Pons (tissue), 1 donor: ENCODE measurements at places on chromosomes 6 and 20.

DNA sequence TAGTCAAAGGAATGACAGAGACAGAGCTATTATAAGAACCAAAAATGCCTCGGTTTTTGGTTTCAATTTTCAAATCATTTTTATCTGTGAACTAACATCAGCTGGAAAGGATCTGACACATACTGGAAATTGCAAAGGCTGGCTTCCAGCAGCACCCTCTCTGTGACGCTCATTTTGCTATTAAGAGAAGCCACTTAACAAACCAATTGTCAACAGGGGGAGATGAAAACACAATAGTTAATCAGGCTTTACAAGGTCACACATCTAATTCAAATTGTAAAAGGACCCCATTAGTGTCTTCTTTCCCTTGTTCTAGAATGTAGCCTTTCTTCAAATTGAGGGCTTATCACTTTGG lies 160.5 kb downstream of the TFAP2B start:
- DNase-seq, result no peak

GRCh38 chr20:43404878-43405277 lies 52.8 kb upstream of the SRSF6 start:
- DNase-seq, result no peak

- DNase-seq, result no peak
These were observed 98.3 kb upstream of the PDE7B start for GRCh38 chr6:135753196-135753595.

- no peak for DNase-seq
These were observed 113.6 kb upstream of the IFNGR1 start for GRCh38 chr6:137332637-137333280.

DNA sequence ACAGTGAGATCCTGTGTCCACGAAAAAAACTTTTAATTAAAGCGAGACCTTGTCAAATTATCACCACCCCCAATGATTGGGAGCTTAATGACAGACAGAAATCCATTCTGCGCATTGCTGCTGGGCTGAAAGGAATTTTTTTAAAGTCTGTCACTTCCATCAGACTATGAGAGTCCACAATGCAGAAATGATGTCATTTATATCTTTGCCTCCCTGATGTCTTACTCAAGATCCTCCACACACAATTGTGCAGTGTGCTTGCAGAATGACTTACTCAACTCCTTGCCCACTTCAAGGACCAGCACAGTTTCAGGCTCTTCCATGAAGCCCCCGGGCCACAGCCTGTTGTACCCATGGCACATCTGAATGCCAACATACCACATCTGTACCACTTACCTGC lies 41.0 kb downstream of the GPLD1 start:
- DNase-seq, result no peak
